CD4-positive, alpha-beta T cell treated with Interleukin-10 for 1 hour (primary cell): ENCODE measurements at places on chromosomes 5 and 9.

DNA sequence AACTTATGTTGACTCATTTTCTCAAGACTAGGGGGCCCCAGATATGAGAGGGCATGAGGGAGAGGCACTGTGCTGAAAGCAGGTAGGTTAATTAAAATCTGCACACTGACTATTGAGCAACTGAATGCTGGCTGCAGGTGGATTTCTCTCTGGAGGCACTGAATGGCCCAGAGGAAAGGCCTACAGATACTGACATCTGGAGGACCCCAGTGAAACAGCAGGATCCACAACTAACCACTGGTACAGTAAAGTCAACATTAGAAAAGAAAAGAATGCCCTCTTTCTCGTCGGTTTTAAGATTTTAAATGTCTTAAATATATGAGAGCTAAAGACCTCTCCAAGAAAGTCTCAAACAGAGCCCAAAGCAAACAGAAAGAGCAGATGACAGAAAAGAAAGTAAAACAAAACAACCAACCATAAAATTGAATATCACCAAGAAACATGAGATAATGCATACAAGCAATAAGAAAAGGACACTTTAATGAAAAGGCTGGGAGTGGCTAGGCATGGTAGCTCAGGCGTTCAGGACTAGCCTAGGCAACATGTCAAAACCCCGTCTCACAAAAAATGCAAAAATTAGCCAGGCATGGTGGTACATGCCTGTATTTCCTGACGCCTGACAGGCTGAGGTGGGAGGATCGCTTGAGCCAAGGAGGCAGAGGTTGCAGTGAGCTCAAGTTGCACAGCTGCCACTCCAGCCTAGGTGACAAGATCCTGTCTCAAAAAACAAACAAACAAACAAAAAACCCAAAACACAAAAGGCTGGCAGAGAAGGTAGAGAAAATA is 43.3 kb downstream of the PUM3 start:
- DNase-seq: no peak

GRCh38 chr9:21789541-21790037 is 12.8 kb upstream of the MTAP start:
- DNase-seq: peak; percentile 80

DNA sequence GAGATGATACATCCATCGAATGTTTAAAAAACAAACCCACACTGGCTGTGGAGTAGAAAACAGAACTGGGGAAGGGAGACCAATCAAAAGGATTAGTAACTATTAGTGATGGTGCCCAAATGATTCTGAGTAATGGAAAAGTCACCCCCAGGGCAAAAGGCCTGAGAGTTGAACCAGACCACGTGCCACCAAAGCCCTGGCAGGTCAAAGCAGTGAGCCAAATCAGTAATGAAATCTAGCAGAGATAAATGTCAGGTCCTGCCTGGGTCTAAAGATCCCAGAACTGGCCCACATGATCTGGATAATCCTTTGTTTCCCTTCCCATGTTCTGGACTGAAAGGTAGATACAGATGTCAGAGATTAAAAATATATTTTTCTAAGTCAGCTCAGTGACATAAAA is 9.4 kb downstream of the OTULINL start:
- DNase-seq: no peak

DNA sequence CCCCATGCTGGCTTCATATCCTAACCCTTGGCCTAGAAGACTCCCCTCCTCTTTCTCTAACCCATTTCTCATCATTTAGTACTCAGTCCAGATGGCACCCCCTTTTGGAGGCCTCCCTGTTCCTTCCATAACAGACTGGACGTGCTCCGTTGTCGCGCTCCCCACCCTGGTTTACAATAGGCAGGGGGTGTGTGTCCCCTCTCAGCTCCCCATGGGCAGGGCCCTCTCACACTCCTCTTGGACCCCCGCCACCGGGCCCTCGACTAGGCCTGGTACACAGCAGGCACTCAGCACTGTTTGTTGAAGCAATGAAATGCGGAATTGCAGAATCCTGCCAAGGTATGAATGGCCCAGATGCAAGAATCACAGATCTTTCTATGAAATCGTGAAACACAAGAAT is 227.4 kb downstream of the FSTL4 start:
- DNase-seq: no peak

- DNase-seq: no peak
These were observed 4.9 kb upstream of the F2R start for GRCh38 chr5:76710991-76711390.

GRCh38 chr9:124332361-124333202 is 74.8 kb downstream of the NEK6 start:
- no peak for DNase-seq

- DNase-seq: peak; percentile 45
These were observed 14.0 kb upstream of the JAK2 start for GRCh38 chr9:4970970-4971641.

- DNase-seq: no peak
These were observed 16.3 kb downstream of the ADAM19 start for GRCh38 chr5:157559301-157559700.

GRCh38 chr5:158773161-158773560 is 326.6 kb downstream of the EBF1 start:
- DNase-seq: no peak

DNA sequence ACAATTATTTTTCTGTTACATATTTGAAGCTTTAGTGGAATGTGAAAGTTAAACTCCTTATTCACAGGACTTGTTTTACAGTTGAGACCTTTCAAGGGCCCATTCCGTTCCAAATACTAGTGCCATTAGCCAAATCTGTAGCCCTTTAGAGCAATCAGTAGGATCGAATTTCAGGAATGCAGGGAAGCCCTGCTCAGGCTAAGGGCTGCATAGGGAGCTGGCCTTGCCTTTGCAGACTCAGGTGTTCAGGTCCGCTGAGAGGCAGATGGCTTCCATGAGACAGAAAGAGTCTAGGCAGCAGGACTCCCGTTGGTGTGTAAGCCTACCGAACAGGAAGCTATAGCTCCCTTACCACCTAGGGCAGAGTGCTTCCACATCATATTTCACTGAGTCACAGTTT is 150.1 kb upstream of the SLC27A6 start:
- DNase-seq: no peak

GRCh38 chr5:132019857-132020555 is 8.5 kb upstream of the ACSL6 start:
- DNase-seq: peak; percentile 85

DNA sequence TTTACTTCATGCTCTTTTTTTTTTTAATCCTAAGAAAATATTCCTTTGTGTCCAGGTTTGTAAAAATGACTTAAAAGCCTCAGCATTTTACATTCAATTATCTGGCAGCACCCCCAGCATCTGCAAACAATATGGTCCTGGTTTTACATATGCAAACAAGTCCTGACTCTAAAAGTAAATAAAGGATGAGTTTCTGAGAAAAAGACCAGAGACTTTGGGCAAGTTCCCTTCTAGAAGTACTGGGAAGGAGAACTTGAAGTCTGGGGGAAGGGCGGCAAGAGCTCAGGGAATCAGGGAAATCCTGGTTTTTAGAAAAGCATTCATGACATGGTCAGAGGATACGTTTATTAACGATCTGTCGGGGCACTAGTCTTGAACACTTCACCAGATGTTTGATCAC is 25.8 kb downstream of the COL23A1 start:
- no peak for DNase-seq

DNA sequence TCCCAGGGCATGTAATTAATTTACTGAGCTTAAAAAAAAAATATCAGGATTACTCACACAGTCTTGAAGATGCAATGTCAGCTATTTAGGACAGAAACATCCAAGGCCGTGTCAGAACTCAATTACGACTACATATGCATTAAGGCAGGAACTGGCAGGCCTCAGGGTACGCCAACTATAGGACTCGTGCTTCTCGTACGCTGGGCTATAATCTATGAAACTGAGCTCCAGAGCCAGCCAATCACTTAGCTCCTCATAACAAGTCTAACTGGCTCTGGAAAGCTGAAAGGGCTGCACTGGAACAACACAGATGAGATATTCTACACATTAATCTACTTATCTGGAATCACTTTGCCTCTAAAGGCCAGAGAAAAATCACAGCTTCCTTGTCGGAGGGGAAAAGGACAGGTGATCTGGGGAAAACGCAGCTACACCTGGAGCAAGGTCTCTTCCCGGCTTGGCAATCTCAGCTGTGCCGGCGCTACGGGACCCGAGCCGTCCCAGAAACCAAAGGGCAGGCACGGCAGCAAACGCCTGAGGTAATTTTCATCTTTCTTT is 212.0 kb downstream of the DEPDC1B start:
- DNase-seq: no peak

DNA sequence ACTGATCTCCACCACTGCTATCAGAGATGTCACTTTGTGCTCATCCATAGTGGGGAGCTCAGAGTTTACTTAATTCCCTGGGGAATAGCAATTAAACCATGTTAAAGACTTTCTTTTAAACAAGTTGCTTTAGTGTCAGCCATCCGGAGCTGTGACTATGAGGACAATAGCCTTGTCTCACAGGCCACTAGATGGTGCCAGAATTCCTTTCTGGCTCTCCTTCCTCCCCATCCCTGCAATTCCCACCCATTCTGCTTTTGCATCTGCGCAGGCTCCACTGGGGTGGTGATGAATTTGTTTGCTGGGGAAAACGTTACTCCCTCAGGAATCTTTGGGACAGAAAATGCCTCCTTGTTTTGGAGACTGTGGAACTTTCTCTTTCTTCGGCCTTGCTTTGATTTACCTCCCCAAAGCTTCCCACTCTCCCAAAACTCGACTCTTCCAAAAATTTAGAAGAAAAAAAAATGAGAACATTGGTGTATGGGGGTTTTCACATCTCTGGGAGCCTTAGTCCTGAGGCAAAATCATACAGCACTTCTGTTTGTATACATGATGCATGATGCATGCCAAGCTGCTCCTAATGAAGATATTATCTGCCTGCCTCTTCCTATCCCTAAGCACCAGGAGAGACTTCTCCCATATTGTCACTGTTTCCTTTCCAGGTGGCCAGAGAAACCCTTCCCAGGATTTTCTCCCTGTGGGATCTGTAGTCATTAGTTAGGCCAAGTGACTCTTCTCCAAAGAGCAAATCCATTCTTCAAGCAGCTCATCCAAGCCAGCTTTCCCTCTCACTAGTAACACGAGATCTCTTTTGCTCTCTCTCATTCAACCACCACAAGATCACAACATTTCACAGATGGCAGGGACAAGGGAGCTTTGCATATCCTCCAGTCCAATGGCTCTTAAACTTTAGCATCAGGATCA is 466.1 kb downstream of the TLR4 start:
- no peak for DNase-seq

DNA sequence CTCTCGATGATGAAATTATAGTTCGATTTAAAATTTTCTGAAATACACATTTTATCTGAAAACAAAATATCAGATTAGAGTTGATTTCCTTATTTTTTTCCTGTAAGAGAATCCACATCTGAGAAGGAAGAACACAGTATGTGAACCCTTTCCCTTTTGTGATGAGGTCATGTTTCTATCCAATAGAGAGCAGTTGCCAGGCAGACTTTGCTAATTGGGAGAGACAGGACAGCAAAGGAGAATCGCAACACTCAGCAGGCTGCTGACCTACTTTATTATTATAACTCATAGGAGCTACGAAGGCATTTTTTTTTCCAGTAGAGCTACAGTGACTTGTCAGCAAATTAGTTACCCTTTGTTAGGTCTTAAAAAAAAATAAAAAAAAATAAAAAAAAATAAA is 242.1 kb downstream of the HCN1 start:
- no peak for DNase-seq

DNA sequence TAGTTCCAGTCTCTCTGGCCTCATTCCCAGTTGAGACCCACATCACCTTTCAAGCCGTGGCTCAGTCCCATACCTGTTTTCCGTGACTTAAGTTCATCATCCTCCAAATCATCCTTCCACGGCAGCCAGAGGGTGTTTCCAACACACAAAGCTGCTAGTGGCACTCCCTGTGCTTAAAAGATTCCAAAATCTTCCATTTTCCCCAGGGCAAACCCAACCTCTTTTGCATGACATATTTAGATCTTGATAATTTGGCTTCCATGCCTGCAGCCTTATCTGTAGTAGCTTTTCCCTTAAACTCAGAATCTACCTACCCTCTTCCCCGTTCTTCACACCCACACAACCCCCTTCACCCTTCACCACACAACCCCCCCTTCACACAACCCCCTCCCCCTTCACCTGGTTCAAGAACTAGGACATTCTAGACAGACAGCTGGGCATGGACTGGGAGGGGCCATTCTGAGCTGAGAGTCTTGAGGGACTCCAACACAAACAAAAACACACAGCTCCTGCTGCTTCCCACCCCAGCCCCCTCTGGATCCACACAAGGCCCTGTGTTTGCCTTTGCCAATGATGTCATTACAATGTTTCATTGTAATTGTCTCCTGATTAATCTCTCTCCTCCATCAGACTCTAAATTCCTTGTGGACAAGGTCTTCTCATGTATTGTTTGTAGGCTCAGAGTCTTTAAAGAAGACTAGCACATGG is 268.2 kb downstream of the SH3GL2 start:
- no peak for DNase-seq

DNA sequence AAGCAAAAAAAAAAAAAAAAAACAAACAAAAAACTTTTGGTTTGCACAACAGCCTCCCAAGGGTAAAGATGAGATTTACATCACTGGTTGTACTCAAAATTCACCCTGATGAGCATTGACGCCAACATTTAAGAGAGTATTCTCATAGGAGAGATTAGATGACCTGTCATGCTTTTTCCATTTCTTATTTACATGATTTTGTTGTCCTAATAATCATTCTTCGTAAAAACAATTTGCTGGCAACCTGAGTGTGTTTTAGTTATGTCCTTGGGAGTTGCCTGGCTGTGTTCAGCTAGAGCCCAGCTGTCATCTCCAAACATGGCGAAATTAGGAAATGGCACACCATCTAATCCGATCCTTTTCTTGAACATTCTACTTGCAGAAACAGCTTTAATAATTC is 186.4 kb upstream of the MRPS30 start:
- no peak for DNase-seq

- no peak for DNase-seq
These were observed 14.0 kb downstream of the OLFML2A start for GRCh38 chr9:124790801-124791505.

- DNase-seq: no peak
These were observed 47.7 kb downstream of the SH3TC2 start for GRCh38 chr5:149015126-149015525.

DNA sequence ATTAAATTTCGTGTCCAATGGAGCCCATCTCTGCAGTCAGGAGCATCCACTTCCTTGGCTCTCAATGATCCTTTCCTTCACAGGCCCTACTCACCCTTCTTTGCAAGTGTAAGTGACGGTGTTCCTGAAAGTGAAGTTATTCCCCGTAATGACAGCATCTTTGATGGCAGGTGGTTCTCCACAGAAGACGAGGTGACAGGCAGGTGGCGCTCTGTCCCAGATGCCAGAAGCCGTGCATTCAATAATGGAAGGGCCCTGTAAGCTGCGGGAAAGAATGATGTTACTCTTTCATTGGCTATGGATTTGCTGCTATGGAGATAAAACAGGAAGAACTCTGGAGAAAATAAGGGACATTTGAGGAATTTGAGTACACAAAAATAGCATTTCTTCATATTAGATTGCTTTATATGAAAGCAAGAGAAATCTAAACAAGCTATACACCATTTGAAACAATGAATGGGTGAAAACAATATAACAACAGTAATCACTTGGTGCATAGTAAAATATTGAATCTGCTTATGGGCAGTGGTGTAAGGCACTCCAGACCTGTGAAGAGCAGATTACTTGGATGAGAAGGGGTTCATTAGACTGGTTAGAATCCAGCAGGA is 89.9 kb upstream of the TXNDC8 start:
- DNase-seq: no peak
